ENCODE measurements at places on chromosomes 13 and 19. TPM values are rescaled to one million over a fixed set of nuclear protein-coding genes. Genes with fewer than 3 reads are reported as not detected.

Gene PODNL1
- 6.2 TPM for total RNA-seq

Gene PALM3
- not detected for total RNA-seq

Gene ZNF285
- total RNA-seq: 4.2 TPM

Gene TNFSF13B
- total RNA-seq: 2.3 TPM

Gene AKAP11
- 28.0 TPM for total RNA-seq

Gene IGFL3
- total RNA-seq: not detected

Gene ELAVL3
- 0.40 TPM for total RNA-seq

Gene SLC25A41
- 0.46 TPM for total RNA-seq

Gene APLP1
- total RNA-seq: 30.8 TPM

Gene CGB1
- not detected for total RNA-seq

Gene AZU1
- total RNA-seq: not detected

Gene CFD
- 122 TPM for total RNA-seq

DNA sequence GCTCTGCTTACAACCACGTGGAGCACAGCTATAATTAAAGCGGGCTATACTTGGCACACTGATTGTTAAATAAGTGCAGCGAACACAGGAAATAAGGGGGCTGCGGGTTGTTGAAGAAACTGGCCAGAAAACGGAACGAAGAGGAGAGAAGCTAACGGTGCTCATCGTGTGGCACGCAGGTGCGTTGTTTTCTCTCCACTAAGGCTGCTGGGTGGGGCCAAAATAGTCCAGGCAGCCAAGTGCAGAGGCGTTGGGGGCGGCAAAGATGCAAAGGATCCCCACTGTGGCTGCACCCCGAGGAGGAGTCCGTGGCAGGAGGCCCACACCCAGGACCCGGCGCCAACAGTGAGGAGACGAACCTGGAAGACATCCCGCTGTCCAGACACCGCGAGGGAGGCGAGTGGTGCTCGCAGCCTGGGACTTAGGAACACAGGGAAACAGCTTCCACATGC, 8.1 kb upstream of the ARL11 start:
- no peak overlapping the region for H3K27ac ChIP-seq
- H3K4me1 ChIP-seq: peaks cover 51% of the 10 kb centered on the region
- H3K27me3 ChIP-seq: no peaks in the 10 kb centered on the region
- H3K36me3 ChIP-seq: no peaks in the 10 kb centered on the region
- H3K4me3 ChIP-seq: peak overlapping the region; percentile 25

DNA sequence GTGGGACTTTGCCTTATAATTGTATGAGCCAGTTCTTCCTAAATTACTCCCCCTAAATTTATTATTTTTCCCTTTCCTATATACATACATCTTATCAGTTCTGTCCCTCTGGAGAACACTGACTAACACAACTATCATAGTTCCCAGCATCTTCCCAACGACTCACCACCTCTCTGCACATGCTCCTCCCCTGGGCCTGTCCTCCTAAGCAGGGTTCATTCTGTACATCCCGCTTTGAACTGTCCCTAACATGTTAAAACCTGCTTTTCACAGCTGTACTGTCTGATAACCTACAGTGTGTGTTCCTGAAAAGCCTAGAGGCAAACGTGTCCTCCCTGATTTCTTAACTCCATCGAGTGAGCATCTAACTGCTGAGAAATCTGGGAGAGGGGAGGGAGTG, 141.7 kb downstream of the EFNB2 start:
- no peaks in the 10 kb centered on the region for H3K4me1 ChIP-seq
- DNase-seq: no peak

- no peaks in the 10 kb centered on the region for H3K27me3 ChIP-seq
- H3K4me3 ChIP-seq: no peak overlapping the region
- no peaks in the 10 kb centered on the region for H3K36me3 ChIP-seq
- DNase-seq: no peak
- peaks cover 2% of the 10 kb centered on the region for H3K4me1 ChIP-seq
Observed at GRCh38 chr19:9070066-9070465, 16.8 kb upstream of the OR1M1 start.

DNA sequence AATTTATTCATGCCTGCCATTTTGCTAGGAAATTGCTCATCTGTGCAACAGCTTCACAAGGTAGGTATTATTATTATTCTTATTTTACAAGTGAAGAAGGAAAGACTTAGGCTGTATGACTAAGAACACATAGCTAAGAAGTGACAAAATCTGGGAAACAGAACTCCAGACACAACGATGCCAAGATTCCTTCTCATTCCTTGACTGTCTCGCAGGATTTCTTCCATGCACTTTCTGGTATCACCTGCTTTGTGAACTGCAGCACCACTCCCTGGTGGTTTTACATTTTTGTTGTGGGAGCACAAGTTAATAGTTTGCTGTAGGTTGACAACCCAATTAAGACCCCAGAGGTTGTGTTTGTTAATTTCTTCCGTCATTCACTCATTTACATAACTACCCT, 188.5 kb downstream of the LACC1 start:
- no peak for DNase-seq
- no peak overlapping the region for H3K4me3 ChIP-seq
- H3K27me3 ChIP-seq: no peaks in the 10 kb centered on the region
- H3K36me3 ChIP-seq: no peaks in the 10 kb centered on the region
- H3K4me1 ChIP-seq: no peaks in the 10 kb centered on the region

- no peak overlapping the region for H3K27ac ChIP-seq
- no peaks in the 10 kb centered on the region for H3K4me1 ChIP-seq
- H3K27me3 ChIP-seq: no peaks in the 10 kb centered on the region
- peak; percentile 36 for DNase-seq
- H3K4me3 ChIP-seq: no peak overlapping the region
- no peaks in the 10 kb centered on the region for H3K36me3 ChIP-seq
Observed at GRCh38 chr19:7799640-7800355, 30.2 kb upstream of the EVI5L start.

GRCh38 chr13:75569576-75569975, 20.0 kb downstream of the UCHL3 start:
- H3K36me3 ChIP-seq: peaks cover 82% of the 10 kb centered on the region
- H3K4me3 ChIP-seq: no peak overlapping the region
- no peaks in the 10 kb centered on the region for H3K4me1 ChIP-seq
- no peak overlapping the region for H3K27ac ChIP-seq

DNA sequence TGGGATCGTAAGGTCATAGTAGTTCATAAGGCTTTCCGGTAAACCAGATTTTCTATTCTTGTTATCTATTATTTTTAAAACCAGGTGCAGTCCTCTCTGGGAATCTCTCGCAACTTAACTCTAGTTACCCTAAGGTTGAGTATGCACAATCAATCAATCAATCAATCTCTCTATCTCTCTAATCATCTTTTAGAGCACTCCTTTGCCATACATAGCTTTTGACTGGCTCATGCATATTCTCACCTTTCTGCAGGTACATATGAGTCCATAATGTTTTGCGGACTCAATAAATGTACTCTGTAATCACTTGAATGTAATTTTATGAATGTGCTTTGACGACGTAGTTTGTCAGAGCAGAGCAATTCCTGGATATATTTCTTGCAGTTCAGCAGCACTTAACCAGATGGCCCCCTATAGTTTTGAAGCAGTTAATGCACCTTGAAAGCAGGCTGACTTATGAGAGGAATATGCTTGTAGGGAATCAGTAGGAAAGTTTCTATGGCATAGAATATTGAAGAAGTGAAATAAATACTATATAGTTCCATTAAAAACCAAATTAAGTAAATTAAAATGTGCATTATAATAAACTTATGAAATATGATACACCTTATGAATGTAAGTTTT, 524.7 kb downstream of the GPC5 start:
- no peaks in the 10 kb centered on the region for H3K36me3 ChIP-seq
- no peaks in the 10 kb centered on the region for H3K4me1 ChIP-seq
- no peak overlapping the region for H3K4me3 ChIP-seq
- H3K27me3 ChIP-seq: no peaks in the 10 kb centered on the region
- H3K27ac ChIP-seq: no peak overlapping the region

DNA sequence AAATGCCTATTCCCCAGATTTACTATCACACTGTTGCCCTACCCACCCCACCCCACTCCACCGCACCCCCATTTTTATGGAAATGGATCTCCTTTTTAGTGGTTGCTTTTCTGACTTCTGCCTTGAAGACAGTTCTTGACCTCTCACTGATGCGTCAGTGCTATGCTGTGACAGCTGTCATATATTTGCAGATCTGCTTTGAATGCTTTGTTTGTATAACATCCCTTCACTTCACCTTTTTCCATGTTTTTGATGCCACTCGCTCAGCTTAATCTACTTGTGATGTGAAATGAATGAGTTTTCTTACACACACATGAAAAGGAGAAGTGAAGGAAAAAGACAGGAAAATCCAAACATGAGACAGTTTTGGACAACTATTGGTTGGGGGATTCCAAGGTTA, 731.0 kb downstream of the SLITRK6 start:
- H3K4me1 ChIP-seq: no peaks in the 10 kb centered on the region
- H3K4me3 ChIP-seq: no peak overlapping the region
